ENCODE measurements at places on chromosomes 5 and 9.
A peak's percentile ranks its signal among the peaks of the same experiment; 100 is the strongest.

- no peak for DNase-seq
Observed at GRCh38 chr5:107232293-107232692, 438.4 kb downstream of the EFNA5 start.

DNA sequence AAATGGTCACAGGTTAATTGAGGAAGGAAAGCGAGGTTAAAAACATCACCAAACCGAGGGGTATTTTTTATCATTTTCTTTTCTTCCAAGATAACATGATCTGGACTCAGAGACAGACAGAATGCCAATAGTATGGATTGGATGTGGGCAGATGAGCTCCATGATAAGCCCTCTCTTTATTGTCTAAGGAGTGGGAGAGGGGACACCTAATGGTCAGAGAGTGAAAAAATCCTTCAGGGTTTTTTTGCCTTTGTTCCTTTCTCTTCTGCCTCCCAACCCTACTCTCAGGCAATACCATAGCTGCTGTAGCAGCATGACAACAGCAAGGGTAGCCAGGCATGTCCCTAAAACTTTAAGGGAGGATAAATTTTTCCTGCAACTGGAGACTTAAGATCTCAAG lies 94.7 kb downstream of the DIRAS2 start:
- DNase-seq = peak; percentile 9

- no peak for DNase-seq
Observed at GRCh38 chr9:75593920-75594319, 296.6 kb upstream of the PCSK5 start.

DNA sequence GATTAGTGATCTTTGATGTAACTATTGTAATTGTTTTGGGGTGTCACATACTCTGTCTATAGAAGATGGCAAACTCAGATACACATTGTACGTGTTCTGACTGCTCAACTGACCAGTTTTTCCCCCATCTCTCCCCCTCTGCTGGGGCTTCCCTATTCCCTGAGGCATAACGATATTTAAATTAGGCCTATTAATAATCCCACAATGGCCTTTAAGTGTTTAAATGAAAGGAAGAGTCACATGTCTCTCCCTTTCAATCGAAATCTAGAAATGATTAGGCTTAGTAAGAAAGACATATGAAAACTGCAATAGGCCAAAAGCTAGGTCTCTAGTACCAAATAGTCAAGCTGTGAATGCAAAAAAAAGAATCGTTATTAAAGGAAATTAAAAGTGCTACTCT lies 265.6 kb downstream of the TMEM232 start:
- DNase-seq = no peak

- DNase-seq = no peak
Observed at GRCh38 chr9:93899609-93900435, 55.3 kb downstream of the BARX1 start.

- no peak for DNase-seq
Observed at GRCh38 chr5:78753093-78753531, 104.5 kb upstream of the LHFPL2 start.

GRCh38 chr5:180605554-180606214 lies 14.4 kb upstream of the SCGB3A1 start:
- peak; percentile 25 for DNase-seq

DNA sequence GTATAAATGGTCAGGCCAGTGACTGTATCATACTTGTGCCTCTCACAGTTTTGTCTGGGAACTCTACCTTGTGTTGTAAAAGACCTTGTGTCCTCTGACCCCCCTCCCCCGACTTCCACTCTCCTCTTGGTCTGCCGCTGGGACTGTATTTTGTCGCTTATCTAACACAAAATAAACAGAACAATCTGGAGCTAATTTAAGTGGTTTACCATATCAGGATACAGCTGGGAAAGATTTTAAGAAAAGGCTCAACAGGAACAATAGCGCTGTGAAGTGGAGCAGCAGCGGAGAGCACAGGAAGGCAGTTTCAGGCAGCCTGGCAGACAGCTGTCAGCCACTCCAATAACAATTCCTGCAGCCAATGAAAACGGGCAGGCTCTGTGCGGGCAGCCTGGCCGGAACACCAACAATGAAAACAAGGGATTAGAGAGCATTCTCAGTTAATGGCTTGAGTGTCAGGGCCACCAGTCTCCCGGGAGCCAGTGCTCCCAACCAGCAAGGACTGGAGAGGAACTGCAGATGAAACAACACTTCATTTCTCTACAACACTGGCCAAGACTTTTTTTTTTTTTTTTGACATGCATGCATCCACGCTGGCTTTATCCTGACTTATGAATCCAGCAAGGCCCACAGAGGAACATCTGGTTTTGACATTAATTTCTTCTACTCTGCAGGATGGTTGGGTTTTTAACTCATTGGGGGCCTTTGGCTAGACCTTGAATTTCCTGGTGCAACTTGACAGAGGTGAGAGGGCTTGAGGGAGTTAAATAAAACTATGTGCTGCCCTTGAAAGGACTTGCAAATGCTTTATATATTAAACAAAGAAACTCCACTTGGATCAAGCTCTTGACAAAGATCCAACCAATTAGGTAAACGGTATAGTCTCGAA lies 76.7 kb downstream of the ARSB start:
- no peak for DNase-seq

DNA sequence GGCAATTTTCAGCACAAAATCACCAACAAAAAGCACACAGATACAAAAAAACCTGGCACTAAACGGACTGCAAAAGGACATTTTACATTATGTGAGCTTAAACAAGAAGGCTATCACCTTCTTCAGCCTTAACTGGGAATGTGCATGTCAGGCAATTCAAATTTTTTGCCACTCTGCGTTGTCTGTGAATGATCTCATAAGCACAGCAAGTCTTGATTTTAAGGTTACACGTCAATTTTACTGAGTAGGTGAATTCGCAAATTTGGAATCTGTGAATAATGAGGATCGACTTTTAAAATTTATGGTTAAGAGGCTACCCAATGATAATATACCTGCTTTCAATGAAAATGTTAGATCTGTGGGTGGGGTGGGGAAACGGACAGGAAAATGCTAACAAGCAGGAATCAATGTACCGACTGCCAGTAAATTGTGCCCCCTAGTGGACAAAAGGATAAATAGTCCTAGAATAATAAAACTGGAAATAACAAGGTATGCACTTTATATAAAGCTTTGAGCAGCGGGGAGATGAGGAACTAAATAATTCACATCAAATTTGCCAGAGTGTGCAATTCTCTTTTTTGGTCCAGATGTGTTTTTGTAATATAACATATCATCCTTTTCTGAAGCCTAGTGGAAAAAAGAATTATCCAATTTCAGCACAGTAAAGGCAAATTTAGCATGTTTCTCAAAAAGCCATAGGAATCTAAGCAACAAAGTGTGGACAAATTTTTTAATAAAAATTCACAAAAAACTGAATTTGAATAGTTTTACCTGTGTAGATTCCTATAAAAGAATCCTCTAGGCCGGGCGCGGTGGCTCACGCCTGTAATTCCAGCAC lies 20.5 kb downstream of the EQTN start:
- peak; percentile 50 for DNase-seq

- DNase-seq = no peak
Observed at GRCh38 chr9:37429441-37430285, 7.2 kb downstream of the GRHPR start.

DNA sequence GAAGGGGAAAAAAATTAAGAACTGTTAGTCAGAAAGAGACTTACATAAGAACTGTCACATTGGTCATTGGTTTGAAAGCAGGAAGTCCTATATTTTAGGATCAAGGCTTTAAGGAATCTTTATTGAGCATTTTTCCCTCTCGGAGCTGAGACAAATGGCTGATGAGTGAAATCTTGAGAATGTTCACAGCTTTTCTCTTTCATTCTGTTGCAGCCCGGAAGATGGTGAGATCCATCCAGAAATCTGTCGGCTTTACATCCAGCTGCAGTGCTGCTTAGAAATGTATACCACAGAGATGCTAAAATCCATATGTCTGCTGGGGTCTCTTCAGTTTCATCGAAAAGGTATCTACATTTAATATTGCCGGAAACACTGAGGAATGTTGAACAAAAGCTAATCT lies 69.7 kb downstream of the RGS7BP start:
- DNase-seq = no peak

- DNase-seq = no peak
Observed at GRCh38 chr9:14645648-14646047, 47.6 kb downstream of the ZDHHC21 start.

- DNase-seq = no peak
Observed at GRCh38 chr5:9251379-9251980, 294.4 kb downstream of the SEMA5A start.

- no peak for DNase-seq
Observed at GRCh38 chr5:69462170-69462569, 30.4 kb upstream of the OCLN start.

DNA sequence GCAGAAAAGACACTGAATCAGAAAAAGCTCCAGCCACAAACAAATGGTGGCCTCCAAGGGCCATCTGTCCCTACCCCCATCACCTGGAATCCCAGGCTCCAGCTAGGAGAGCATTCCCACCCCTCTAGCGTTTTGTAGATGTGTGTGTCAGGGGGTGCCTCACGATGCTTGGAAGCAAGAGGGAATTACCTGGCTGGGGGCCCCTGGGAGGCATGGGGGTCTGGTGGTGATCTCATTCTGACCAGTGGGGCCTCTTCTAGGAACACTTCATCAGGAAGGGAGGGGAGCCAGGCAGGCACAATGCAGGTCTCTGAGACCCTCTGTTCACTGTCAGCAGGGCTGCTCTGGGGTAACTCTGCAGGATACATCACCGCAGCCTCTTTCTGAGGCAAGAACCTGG lies 6.0 kb downstream of the SHROOM1 start:
- no peak for DNase-seq

DNA sequence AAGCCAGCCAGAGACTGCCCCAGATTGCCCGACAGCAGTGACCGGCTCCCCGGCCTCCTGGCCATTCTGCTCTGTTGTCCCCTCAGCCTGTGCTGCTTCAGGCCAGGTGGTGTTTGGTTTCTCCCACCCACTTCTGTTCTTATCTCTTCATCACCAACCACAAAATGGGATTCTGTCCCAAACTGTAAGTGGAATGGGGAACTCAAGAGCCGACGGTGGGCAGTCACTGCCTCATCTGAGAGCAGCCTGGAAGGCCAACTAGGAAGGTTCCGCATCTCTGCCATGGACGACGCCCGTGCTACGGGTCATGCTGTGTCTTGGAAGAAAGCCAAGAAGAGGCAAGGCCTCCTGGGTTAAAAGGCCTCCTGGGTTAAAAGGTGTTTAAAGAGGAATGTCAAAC lies 219.0 kb upstream of the PIK3R1 start:
- no peak for DNase-seq

GRCh38 chr5:168015506-168015905 lies 275.9 kb upstream of the WWC1 start:
- DNase-seq = no peak

DNA sequence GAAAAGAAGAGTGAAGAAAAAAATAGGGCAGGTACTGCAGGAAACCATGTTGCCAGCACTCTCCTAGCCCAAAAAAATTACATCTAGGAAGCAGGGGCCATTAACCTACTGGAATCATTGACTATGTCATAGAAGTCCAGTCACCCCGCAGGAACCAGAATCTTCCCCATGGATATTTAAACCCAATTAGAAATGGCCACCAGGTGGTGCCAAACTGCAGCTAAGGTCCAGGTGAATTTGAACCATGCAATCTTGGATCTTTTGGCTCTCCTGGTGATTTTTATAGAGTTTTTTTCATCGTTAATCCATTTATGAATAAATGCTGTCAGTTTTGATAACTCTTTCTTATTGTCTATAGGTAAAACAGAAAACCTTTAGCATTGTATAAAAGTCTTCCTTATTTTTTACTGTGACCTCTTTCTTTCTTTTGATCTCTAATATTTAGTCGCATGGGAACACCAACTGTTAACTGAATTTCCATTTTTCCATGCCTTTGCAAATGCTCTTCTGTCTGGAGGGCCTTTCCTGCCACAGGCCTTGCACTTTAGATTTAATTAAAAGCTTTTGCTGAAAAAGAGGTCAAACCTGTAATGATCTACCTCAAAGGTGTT lies 147.5 kb upstream of the FGF10 start:
- peak; percentile 1 for DNase-seq

DNA sequence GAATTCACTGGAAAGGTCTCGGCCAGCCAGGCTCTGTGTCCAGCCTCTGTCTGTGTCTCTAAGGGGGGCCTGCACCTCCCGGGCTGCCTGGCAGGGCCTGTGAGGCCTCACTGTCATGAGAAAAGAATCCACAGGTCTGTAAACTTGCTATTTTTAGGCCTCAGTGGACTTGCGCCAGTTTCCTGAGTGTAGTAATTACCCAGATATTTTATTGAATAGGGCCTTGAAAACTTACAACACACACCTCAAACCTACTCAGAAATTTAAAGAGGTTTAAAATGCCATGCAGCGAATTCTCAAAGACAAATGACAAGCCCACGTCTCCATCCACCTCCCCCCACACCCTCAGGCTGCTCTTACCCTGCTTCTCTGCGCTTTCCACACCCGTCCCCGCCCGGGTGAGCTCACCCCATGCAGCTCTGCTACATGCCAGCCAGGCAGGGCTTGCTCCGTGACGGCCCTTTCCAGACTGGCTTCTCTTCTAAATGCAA lies 8.8 kb upstream of the TENT4A start:
- peak; percentile 35 for DNase-seq

- no peak for DNase-seq
Observed at GRCh38 chr9:96193236-96193755, 108.7 kb downstream of the HSD17B3 start.

- DNase-seq = peak; percentile 87
Observed at GRCh38 chr5:143215690-143216089, 187.8 kb downstream of the NR3C1 start.

GRCh38 chr9:99011161-99011709 lies 67.5 kb downstream of the COL15A1 start:
- DNase-seq = no peak
